ENCODE measurements at places on chromosomes 6 and 20. TPM values are rescaled to one million over a fixed set of nuclear protein-coding genes. Genes with fewer than 3 reads are reported as not detected.

CST7 gene
- total RNA-seq, result 92.0 TPM

MLN gene
- total RNA-seq, result not detected

GRCh38 chr20:44746367-44747165 is 901 bp downstream of the KCNK15 start:
- no peak for DNase-seq

DNA sequence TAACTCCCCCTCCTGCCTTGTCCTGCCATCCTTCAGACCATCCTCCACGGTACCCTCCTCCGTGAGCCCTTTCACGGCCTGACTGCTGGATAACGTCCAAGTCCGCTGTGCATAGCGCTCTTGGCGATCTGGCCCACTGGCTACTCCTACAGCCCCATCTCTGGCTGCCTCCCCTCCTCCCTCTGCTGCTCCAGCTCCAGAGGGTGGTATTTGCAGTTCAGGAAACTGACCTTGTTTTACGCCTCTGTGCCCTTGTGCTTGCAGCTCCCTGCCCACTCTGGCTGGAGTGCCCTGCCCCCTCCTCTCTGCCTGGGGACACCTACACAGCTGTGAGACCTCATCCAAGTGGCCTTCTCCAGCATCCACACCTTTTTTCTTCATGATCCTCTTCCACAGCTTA is 6.5 kb upstream of the RREB1 start:
- DNase-seq, result no peak

GRCh38 chr6:142387997-142388815 is 86.4 kb downstream of the ADGRG6 start:
- DNase-seq, result no peak

GRCh38 chr6:13522656-13523055 is 35.3 kb upstream of the GFOD1 start:
- DNase-seq, result no peak

- DNase-seq, result no peak
Observed at GRCh38 chr6:156427345-156427744, 349.8 kb upstream of the ARID1B start.

- DNase-seq, result no peak
Observed at GRCh38 chr6:122028933-122029522, 370.4 kb upstream of the HSF2 start.

DNA sequence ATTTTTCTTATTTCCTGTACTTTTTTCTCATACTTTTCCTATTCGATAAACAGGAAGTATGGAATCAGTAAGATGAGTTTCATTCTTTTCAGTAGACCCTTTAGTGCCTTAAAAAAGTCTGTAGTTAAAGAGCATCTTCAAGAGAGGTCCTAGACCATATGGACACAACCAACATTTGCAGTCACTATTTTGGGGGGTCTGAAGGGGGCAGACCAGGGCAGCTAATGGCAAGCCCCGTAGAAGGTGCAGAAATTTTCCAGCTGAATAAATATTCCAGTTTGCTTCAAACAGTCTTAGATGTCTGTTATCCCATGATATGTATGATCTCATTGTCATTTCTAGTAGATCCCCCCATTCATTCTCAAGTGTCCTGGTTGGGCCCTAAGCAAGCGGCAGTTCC is 52.8 kb downstream of the MAP3K5 start:
- no peak for DNase-seq

DNA sequence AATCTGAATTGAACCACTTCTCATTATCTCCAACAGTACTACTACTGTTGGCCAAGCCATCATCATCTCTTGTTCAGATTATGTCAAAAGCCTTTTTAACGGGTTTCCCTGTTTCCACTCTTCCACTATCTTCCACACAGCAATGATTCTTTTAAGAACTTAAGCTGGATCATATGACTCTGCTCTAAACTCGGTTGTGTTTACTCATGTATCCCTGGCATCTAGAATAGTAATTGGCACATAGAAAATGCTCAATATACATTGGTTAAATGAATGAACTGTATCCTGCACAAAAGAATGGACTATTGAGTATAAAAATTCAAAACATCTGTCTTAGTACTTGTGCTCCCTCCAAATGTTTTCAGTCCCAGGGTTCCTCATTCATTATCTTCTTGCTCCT is 2.8 kb upstream of the COX7A2 start:
- DNase-seq, result no peak

GRCh38 chr6:38354037-38354381 is 285.7 kb downstream of the BTBD9 start:
- DNase-seq, result no peak
